ENCODE measurements at places on chromosomes 3 and 15.

DNA sequence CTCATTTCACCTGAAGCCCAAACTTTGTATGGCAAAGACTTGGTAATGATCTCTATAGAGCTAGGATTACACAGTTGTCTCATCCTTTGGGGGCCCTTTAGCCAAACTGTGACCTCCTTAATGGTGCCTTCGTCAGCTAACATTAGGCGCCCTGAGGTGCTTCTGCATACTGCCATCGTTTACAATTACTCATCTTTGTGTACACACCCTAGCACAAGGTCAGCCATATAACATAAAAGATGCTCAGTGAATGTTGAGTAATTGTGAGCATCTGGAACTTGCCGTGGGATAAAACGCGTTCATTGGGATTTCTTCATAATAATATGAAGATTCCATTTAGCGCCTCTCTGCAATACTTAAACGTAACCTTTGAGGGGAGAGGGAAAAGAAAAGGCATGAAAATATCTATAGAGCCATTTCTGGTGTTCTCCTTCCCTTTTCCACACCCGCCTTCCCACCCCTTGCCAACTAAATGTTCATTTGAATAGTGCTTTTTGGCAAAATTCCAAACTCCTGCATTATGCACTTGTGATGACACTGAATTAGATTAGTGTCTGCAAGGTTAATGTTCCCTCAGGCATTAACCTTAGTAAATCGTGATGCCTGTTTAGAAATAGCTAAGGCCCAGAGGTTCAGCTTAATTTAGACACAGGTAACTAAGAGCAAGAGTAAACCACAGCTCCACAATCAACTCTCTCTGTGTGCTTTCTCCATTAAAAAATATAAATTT is 990 bp upstream of the ZNF148 start:
- peak; percentile 51 for DNase-seq

- no peak for DNase-seq
Measured at GRCh38 chr3:182711853-182712252, 81.5 kb upstream of the ATP11B start.

DNA sequence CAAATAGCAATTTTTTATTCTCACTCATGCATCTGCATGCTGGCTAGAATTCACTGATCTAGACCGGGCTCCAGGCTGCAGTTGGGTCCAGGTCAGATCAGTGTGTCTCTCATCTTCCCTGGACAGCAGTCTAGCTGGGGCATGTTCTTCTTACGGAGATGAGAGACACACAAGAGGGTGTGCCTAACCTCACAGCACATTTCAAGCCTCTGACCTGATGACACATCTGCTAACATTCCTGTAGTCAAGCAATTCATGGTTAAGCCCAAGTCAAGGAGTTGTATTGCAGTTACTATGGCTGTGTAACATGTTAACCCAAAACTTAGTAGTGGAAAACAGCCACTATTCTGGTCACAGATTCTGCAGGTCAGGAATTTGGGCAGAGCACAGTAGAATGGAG is 13.1 kb downstream of the BSN start:
- no peak for DNase-seq

- DNase-seq = peak; percentile 72
Measured at GRCh38 chr3:194270627-194271459, 80.3 kb downstream of the CPN2 start.

GRCh38 chr15:100879061-100879463 is 569 bp upstream of the ALDH1A3 start:
- DNase-seq = no peak

All from amniotic epithelial cell (primary cell).